HT-29 (cell line): ENCODE measurements at places on chromosomes 4 and X. TPM values are rescaled to one million over a fixed set of nuclear protein-coding genes. Genes with fewer than 3 reads are reported as not detected.

Gene CPXCR1
- not detected in 2 replicates for total RNA-seq

Gene ENPEP
- 0.39 and 0.61 TPM in 2 replicates for total RNA-seq

Gene RPA4
- total RNA-seq, result 1.1 and 1.9 TPM in 2 replicates

Gene RASL11B
- total RNA-seq, result not detected in 2 replicates

Gene SSX1
- total RNA-seq, result not detected in 2 replicates

Gene USP51
- not detected in 2 replicates for total RNA-seq

Gene IL2RG
- 0.08 TPM in 1 of 2 replicates, not detected in the other for total RNA-seq

Gene SMIM9
- total RNA-seq, result not detected in 2 replicates

Gene FAM193A
- 13.5 and 13.8 TPM in 2 replicates for total RNA-seq

Gene PFKFB1
- total RNA-seq, result not detected in 2 replicates

Gene GAGE12E
- total RNA-seq, result not detected in 2 replicates

Gene RAB41
- total RNA-seq, result not detected in 2 replicates

Gene MAGEC3
- not detected in 2 replicates for total RNA-seq
